ENCODE measurements at places on chromosomes 1 and 21.

GRCh38 chr1:232247669-232248068 lies 382.3 kb downstream of the SIPA1L2 start:
- DNase-seq, result no peak

GRCh38 chr1:176976771-176977170 lies 187.7 kb downstream of the ASTN1 start:
- no peak for DNase-seq

DNA sequence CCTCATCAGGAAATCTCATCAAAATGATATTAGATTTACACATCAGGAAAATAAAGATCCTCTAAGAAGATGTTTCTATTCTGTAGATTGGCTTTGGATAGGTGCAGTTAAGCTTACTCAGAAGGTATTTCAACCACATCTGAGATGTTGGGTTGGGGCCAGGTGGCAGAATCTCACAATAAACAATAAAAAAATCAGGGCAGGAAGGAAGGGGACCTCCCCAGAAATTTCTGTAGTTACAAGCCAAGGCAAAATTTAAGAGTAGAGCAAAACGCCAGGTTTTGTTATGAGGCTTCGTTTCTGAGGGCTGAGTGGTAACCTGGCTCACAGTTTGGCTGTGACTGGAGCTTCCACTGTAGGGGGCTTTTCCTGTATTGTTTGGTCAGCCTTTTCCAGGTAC lies 84.8 kb downstream of the HUNK start:
- no peak for DNase-seq

- no peak for DNase-seq
Measured at GRCh38 chr1:154813300-154813816, 56.7 kb downstream of the KCNN3 start.

All from ACHN (cell line).